Foreskin melanocyte (primary cell): ENCODE measurements at places on chromosomes 4 and X.

DNA sequence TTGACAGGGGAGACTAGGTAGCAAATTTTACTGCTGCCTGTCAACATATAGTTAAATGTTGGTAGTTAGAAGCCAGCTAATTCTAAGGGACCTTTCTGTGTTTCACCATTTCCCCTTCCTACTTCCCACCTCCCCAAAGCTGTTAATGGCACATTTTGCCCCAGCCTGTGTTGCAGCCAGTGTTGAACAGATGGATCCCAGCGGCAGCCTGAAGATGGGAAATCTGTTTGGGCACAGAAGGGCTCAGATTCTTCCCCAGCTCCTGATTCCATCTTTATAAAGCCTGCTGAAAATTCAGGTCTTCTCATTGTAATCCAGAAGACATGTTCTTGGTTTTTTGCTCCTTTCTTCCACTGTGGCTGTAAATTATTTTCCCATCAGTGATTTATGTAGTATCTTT is 89.0 kb downstream of the SPRY1 start:
- no peak for DNase-seq

GRCh38 chr4:55617587-55618197 is 18.4 kb downstream of the NMU start:
- no peak for DNase-seq

DNA sequence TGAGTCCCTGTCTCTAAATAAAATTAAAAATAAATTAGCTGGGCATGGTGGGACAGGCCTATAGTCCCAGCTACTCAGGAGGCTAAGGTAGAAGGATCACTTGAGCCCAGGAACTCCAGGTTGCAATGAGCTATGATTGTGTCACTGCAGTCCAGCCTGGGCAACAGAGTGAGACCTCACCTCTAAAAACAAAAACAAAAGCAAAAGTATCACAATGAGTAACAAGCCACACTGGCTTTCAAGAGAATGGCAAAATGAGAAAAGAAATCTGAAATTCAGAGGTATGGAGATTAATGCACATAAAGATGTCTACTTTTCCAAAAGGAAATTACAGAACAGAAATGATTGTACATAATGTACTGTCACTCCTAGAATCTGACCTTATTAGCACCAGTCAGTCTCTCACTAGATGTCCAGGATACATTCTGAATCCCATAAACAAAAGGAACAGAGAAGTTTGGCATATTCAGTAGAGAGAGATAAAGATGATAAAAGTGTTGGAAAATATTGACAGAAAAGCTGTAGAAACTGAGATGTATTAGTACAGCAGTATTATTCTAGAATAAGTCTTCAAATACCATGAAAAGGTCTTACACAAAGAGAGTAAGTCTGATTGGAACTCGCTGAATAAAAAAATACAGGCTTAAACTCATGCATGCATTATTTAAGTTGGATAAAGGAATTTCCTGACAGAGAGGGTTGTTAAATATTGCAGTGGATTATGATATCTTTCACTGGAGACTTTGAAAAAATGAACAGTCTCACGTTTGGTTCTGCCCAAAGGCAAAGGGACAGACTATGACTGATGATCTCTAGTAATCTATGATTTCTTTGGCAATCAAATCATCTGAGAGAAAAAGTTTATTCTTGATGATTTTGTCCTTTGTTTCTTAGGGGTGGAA is 102.5 kb downstream of the SH3RF1 start:
- DNase-seq: no peak

GRCh38 chr4:160265836-160266235 is 1163.0 kb downstream of the RAPGEF2 start:
- no peak for DNase-seq

DNA sequence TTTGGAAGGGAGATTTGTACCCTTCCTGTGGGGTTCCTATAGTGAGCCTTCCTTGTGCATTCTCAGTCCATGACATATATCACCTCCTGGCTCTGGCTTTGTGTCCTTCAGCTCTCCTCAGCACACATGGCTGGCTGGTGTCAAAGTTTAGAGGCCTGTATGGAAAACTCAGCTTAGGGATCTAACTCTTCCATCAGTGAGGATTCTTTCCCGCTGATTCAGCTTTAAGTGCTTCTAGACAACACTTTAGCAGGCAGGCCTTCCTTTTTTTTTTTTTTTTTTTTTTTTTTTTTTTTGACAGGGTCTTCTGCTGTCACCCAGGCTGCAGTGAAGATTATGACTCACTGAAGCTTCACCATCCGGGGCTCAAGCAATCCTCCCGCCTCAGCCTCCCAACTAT is 84.2 kb downstream of the NPNT start:
- no peak for DNase-seq

GRCh38 chrX:141642979-141643378 is 53.5 kb downstream of the SPANXA2 start:
- DNase-seq: no peak

DNA sequence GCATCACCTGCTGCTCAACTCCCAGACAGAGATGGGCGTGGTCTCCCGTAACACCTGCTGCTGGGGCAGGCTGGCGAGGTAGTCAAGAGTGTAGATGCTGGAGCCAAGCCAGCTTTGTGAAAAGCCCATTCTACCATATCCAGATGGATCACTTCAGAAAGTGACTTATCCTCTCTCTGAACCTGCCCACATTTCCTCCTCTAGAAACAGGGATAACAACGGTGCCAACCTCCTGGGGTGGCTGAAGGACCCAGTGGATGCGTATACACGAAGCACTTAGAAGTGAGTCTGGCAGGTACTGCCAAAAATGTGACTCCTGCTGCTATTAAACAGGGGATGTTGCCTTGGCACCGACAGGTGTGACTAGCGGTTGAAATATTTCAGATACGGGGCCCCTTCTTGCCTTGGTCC is 95.8 kb downstream of the SORBS2 start:
- no peak for DNase-seq

DNA sequence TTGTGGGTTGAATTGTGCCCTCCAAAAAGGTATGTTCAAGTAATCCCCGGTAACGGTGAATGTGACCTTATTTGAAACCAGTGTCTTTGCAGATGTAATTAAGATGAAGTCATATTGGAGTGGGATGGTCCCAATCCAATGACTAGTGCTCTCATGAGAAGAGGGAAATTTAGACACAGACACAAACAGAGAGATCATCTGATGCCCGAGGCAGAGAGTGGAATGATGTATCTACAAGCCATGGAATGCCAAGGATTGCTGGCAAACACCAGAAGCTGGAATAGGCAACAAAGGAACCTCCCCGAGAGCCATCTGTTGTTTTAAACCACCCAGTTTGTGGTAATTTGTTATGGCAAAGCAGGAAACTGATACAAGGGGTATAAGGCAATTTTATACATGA is 35.1 kb downstream of the RPS6KA3 start:
- peak; percentile 86 for DNase-seq

DNA sequence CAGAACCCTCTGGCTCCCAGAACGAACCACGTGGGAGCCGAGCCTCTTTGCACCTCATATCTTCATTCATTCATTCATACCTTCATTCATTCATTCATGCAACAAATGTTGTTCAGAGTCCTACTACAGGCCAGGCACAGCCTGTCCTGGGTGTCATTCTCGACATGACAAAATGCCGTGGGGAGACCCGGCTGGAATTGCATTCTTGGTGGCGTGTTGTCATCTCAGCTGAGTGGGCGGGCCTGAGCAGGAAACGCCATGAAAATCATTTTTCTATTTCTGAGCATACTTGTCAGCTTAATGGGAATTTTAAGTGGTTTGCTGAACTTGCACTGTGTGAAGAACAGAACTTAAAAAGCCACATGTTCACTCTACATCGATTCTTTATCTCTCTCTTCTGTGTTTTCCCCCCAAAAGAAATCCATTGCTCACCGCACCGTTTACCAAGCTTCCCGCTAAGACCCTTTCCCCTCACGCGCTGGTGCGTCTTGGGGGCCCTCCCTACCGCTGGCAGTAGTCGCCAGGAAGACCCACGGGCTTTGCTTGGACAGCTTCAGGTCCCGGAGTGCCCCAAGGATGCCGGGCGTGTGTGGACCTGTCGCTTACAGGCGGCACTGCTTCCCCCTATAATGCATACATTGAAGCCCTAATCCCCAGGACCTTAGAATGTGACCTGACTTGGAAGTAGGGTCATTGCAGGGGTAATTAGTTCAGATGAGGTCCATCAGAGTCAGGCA is 41.6 kb upstream of the HMX1 start:
- no peak for DNase-seq

DNA sequence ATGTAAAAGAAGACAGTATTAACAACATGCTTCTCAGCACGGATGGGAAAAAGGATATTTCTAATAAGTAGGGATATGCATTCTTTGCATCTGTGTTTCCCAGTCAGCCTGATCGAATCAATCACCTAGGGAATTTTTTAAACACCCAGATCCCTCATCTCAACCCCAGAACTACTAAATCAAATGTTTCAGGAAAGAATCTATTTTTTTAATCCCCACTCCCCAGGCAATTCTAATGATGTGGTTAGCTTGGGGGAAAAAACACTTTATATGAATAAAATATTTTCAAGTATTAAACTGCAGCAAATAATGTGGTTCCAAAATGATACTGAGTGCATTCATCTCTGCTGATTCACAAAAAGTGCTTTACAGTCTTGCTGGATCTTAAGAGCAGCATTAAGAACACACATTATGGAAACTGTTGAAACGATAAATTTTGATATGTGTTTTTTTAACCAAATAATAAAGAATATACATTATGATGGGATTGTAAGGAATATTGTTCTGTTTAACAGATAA is 68.7 kb upstream of the GUCY1A1 start:
- DNase-seq: no peak

- no peak for DNase-seq
Measured at GRCh38 chr4:79399076-79399475, 9.0 kb downstream of the GK2 start.

DNA sequence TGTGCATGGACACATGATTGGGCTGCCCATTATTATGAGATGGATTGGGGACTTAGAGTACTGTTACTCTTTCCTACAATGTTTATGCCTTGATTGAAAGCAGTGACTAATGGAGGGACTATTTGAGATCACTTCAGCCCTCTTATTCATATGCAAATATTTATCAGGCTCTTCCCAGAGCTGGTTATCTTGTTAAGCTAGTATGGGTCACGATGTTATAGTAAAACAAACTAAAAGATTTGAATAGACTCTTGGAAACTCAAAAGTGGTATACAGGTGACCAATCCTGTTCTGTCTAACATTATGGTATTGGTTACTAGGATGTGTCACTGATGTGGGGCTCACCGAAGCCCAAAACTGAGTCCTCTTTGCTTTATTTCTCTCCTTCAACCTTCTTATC is 306.2 kb upstream of the CASK start:
- DNase-seq: no peak

GRCh38 chr4:37002625-37003024 is 241.9 kb upstream of the NWD2 start:
- DNase-seq: peak; percentile 2
